ENCODE measurements at places on chromosomes 11 and 22. TPM values are rescaled to one million over a fixed set of nuclear protein-coding genes. Genes with fewer than 3 reads are reported as not detected.

DNA sequence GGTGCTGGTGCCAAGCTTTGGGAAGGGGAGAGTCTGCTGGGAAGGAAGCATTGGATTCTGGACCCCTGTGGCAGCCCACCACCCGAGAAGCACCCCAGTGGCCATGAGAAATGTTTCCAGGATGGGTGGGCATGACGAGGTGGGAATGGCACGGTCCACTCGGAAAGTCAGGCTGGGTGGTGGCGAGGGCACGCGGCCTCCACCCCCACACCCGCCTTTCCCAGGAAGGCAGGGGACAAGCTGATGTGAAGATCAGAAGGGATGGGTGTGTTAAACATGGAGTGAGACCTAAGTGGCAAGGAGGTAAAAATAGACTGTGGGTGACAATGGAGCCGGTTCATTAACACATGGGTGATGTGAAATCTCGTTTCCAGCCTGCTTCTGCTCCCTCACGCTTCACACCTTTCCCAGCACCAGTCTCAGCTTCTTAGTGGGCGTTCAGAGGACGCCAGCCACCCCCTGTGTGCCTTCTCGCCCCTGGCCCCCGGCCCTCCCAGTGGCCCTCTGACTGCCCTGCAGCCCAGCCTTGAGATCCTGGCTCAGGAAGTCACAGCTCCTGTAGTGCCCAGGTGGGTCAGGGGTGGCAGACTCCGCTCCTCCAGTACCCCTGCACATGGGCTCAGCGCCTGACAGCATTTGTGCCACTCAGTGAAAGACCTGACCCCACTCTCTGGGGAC is 27.6 kb downstream of the LRRC10B start:
- no peaks in the 10 kb centered on the region for H3K36me3 ChIP-seq
- H3K4me1 ChIP-seq: peaks cover 6% of the 10 kb centered on the region
- DNase-seq: no peak
- no peaks in the 10 kb centered on the region for H3K27me3 ChIP-seq

DNA sequence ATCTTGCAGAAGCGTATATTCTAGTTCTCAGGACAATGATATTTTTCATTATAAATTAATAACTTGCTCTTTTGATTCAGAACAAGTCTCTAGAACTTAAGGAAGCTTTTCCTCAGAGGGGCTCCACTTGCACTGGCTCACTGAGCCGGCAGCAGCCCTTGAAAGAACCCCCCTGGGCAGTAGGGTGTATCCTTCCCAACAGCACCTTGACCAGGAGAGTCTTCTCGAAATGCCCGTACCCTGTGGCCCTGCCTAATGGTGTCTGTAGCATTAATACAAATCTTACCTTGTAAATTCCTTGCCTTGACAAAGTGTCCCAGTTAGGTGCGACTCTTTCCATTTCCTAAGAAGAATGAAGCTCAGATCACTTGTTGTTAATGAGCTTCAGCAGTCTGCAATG is 13.5 kb downstream of the PSMD13 start:
- no peak for DNase-seq
- H3K36me3 ChIP-seq: peaks cover 71% of the 10 kb centered on the region
- no peaks in the 10 kb centered on the region for H3K4me1 ChIP-seq
- no peak overlapping the region for H3K4me3 ChIP-seq
- no peaks in the 10 kb centered on the region for H3K27me3 ChIP-seq

Gene RCE1
- 25.9 TPM for total RNA-seq

Gene CRELD2
- 31.2 TPM for total RNA-seq

- no peaks in the 10 kb centered on the region for H3K36me3 ChIP-seq
- peaks cover 5% of the 10 kb centered on the region for H3K4me1 ChIP-seq
- H3K4me3 ChIP-seq: no peak overlapping the region
- DNase-seq: no peak
- no peak overlapping the region for H3K27ac ChIP-seq
Measured at GRCh38 chr11:123100379-123101085, 38.6 kb upstream of the HSPA8 start.

GRCh38 chr11:29328961-29329441 is 687.8 kb downstream of the KCNA4 start:
- no peaks in the 10 kb centered on the region for H3K27me3 ChIP-seq
- no peak for DNase-seq
- no peak overlapping the region for H3K4me3 ChIP-seq
- H3K36me3 ChIP-seq: no peaks in the 10 kb centered on the region
- H3K4me1 ChIP-seq: no peaks in the 10 kb centered on the region

DNA sequence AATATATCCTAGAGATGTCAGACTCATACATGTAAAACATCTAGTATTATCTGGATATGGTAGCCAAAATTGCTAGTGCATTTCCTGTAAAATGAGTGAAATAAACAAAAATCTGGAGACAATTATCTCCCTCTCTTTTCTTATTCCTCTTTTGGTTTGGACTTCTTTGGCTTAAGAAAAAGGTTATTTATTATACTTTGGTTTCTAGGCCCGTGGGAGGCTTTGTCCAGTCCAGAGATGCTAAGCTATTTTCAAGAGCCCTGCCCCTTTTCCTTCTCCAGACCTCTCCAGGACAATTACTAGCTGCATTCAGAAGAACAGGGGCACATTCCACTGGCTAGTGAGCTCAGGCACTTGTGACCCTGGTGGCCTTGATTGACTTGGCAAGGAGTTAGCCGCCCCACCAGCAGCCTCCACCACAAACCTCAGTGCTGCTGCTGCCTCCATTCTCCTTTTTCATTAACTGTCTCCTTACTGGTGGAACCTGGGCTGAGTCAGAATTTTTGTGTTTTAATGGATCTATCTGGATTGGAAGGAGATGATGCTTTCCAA is 747.3 kb upstream of the TENM4 start:
- no peak for DNase-seq
- no peaks in the 10 kb centered on the region for H3K4me1 ChIP-seq
- no peak overlapping the region for H3K4me3 ChIP-seq
- no peaks in the 10 kb centered on the region for H3K27me3 ChIP-seq
- H3K27ac ChIP-seq: no peak overlapping the region
- no peaks in the 10 kb centered on the region for H3K36me3 ChIP-seq

- H3K27me3 ChIP-seq: no peaks in the 10 kb centered on the region
- H3K4me3 ChIP-seq: peak within 1 kb of the TSS; percentile 75
- H3K4me1 ChIP-seq: peaks cover 45% of the 10 kb centered on the region
- H3K36me3 ChIP-seq: no peaks in the 10 kb centered on the region
- DNase-seq: no peak
Measured at GRCh38 chr11:68213135-68213515, at the start of gene KMT5B. Gene KMT5B, minus strand, starts transcription at chr11:68213296. Its CDS starts 23,220 bp downstream, at chr11:68190076.

DNA sequence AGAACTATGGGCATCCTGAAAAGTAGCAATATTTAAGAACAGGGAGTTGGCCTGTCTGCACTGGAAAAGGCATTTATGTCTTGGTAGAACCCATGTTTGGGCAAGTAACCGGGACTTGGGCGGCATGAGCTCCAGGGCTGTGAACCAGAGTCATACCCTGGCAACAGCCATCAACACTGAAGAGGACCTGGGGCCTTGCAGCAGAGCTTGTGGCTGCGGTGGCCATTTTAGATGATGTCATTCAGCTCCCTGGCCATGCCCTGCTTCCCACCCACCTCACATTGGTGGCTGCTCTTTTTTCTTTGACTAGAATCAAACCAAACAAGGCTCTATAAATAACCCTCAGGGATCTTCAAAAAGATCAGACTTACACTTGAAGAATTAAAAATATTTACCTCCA is 26.6 kb downstream of the EHF start:
- no peak for DNase-seq
- H3K4me3 ChIP-seq: no peak overlapping the region
- no peak overlapping the region for H3K27ac ChIP-seq
- H3K27me3 ChIP-seq: no peaks in the 10 kb centered on the region
- peaks cover 4% of the 10 kb centered on the region for H3K36me3 ChIP-seq

Gene LDHAL6A
- not detected for total RNA-seq

- H3K4me1 ChIP-seq: no peaks in the 10 kb centered on the region
- H3K36me3 ChIP-seq: no peaks in the 10 kb centered on the region
- DNase-seq: no peak
Measured at GRCh38 chr11:92557879-92558278, 333.3 kb downstream of the FAT3 start.

DNA sequence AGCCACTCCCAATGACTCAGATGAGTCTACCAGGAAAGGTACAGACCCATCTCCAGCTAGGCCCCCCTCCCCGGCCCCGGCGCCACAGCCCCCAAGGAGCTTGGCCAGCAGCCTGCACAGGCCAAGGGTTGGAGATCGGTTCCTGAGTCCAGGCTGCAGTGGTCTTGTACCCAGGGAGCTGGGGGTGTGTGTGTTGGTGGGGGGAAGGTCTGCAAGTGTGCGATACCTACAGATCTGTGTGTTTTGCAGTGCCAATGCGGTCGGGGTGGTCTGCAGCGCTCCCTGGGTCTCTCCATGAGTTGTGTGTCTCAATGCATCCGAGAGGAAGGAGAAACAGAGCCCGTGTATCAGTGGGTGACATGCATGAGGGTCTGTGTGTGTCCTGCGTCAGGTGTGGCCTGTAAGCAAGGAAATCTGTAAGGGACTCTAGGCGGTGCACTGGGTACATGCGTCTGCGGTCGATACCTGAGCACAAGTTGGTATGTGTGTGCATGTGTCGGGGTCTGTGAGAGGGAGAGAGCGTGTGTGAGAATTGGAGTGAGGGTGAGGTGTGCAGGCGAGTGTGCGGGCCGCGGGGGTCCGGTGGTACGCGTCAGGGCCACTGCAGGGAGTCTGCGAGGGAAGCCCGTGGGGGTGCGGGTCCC is 645 bp downstream of the CDC42BPG start:
- peaks cover 11% of the 10 kb centered on the region for H3K36me3 ChIP-seq
- peak; percentile 87 for DNase-seq
- H3K4me3 ChIP-seq: peak overlapping the region; percentile 66
- peak overlapping the region; percentile 88 for H3K27ac ChIP-seq
- H3K4me1 ChIP-seq: peaks cover 28% of the 10 kb centered on the region

Gene KCNE3
- 33.3 TPM for total RNA-seq

Gene SLC22A8
- not detected for total RNA-seq

Gene HIKESHI
- total RNA-seq: 31.9 TPM

Gene CHRNA10
- 6.3 TPM for total RNA-seq

GRCh38 chr11:70567680-70568034 is 169.3 kb downstream of the CTTN start:
- peak overlapping the region; percentile 45 for H3K4me3 ChIP-seq
- peak overlapping the region; percentile 76 for H3K27ac ChIP-seq
- H3K4me1 ChIP-seq: peaks cover 15% of the 10 kb centered on the region
- H3K27me3 ChIP-seq: no peaks in the 10 kb centered on the region
- no peaks in the 10 kb centered on the region for H3K36me3 ChIP-seq

DNA sequence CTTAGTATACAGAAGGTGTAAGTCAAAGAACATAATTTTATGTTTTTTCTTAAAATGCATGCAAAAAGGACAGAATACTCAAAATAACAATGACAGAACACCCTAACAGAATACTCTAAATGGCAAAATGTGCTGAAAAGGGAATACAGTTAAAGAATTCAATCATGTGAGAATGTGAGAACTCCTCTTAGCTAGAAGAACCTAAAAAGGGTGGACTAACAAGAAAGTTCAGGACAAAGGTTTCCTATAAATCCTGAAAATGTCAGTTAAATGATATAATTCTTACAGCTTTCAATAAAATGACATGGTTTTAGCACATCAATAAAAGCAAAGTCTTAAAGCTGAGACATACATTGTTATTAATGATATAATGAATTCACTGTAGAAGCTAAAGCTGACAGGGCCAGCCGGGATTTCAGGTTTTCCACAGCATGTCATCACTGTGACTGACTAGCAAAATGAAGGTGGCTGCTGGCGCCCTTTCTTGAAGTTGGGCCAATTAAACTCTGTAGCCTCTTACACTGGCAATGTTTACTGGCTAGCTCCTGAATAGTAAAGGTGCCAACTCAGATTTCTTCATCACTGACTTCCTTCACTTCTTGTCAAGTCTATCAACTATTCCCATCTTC is 244.4 kb downstream of the TTC28 start:
- H3K36me3 ChIP-seq: no peaks in the 10 kb centered on the region
- H3K27ac ChIP-seq: no peak overlapping the region
- peaks cover 4% of the 10 kb centered on the region for H3K4me1 ChIP-seq
- no peak for DNase-seq

GRCh38 chr22:50314455-50315288 is 7.2 kb upstream of the PLXNB2 start:
- no peaks in the 10 kb centered on the region for H3K36me3 ChIP-seq
- peak; percentile 91 for DNase-seq
- peaks cover 21% of the 10 kb centered on the region for H3K4me1 ChIP-seq
- H3K27me3 ChIP-seq: no peaks in the 10 kb centered on the region
- peak overlapping the region; percentile 70 for H3K27ac ChIP-seq

DNA sequence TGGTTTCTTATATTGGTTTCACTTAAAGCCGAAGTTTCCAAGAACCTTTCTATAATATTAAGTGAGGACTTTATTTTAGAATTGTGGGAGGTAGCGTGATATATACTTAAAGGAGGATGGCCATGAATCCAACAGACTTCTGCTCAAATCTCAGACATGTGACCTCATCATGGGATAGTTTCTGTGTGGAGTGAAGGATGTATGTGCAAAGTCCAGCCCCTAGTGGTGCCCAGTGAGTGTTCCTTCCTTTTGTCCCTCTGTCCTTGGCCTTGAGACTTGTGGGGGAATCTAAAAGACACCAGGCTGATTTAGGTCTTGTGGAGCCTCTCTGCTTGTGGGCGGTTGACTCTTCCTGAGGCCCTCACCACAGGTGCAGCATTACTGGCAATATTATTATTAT is 43.7 kb downstream of the BARX2 start:
- DNase-seq: no peak
- H3K4me1 ChIP-seq: no peaks in the 10 kb centered on the region
- no peaks in the 10 kb centered on the region for H3K36me3 ChIP-seq
- no peak overlapping the region for H3K4me3 ChIP-seq
- H3K27me3 ChIP-seq: no peaks in the 10 kb centered on the region

DNA sequence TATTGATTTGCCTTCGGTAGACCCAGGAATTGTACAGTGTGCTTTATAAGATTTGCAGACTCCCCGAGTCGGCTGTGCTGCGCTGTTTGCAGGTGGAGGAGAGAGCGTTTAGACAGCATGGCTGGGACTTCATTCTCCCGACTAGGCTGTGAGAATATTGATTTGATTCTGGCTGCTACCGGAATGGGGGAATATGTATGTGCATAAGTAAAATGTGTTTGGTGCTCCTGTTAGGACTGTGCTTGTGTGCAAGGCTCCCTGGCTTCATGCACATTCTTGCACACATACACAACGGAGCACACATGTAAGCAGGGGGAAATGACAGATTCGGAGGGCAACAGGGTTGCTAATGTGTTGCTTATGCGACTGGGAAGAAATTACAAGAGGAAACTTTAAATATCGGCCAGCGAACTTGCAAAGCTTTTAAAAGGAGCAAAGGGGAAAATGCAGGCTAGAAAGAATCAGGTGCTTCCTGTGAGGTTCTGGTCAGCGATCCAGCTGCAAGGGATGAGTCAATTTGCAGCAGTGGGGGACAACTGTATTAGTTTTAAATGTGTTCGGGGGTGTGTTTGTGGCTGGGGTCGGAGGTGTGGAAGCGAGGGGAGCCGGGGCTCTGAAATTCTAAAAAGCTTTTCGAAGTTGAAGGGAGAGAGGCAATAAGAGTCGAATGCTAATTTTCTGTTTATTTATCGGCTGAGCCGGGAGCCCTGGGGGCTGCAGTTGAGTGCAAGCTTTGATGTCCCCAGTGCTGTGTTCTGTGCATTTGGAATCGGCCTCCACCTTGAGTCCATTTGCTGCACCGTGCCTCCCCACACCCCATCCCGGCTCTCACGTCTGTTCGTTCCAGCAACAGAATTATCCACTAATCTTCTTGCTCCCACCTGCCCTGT is 731 bp downstream of the NTM start:
- no peak for DNase-seq
- H3K36me3 ChIP-seq: no peaks in the 10 kb centered on the region
- no peaks in the 10 kb centered on the region for H3K27me3 ChIP-seq
- no peak overlapping the region for H3K4me3 ChIP-seq
- peak overlapping the region; percentile 46 for H3K27ac ChIP-seq

Gene ZP1
- total RNA-seq: not detected

Gene MAPK8IP1
- total RNA-seq: 2.1 TPM
